Muscle of leg (tissue), 16 donors: ENCODE measurements at places on chromosomes 2 and 18. TPM values are rescaled to one million over a fixed set of nuclear protein-coding genes. Genes with fewer than 3 reads are reported as not detected.

GRCh38 chr2:202660796-202661195 lies 26.0 kb downstream of the FAM117B start:
- no peak overlapping the region for H3K4me3 ChIP-seq
- no peaks in the 10 kb centered on the region for H3K36me3 ChIP-seq
- no peak overlapping the region for H3K27ac ChIP-seq

DNA sequence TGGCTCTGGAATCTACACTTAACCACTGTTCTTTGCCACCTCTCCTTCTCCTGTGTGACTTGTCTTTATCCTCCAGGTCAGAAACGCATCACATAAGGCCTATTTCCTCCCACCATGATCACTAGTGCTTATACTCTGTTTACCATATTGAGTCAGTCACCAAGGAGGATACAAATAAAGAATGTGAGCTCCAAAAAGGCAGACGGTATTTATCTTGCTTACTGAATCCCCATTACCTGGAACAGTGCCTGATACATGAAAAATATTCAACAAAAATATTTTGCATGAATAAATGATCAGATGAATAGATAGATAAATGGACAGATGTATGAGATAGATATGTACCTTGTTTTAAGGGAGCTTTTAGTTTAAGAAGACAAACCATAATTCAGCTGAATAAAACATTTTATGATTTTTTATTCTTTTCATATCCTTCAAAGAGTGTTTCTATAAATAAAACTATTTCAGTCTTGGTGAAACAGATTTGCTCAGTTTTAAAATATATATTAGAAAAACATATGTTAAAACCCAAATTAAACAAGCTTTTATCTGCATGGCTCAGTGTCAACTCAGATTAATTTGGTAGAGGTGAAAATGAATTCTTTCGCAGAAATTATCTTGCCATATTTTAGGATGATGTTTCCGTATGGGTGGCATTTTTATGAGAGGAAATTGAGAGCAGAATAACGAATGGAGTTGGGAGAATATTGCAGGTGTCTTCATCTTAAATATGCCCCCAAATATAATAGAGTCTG lies 799.9 kb downstream of the DCC start:
- H3K36me3 ChIP-seq: no peaks in the 10 kb centered on the region
- no peaks in the 10 kb centered on the region for H3K27me3 ChIP-seq
- no peaks in the 10 kb centered on the region for H3K4me1 ChIP-seq
- no peak for DNase-seq
- H3K27ac ChIP-seq: no peak overlapping the region

GRCh38 chr2:160249876-160250275 lies 49.8 kb upstream of the ITGB6 start:
- peak; percentile 85 for DNase-seq
- peaks cover 17% of the 10 kb centered on the region for H3K4me1 ChIP-seq
- H3K27me3 ChIP-seq: no peaks in the 10 kb centered on the region
- H3K36me3 ChIP-seq: no peaks in the 10 kb centered on the region
- no peak overlapping the region for H3K27ac ChIP-seq

MRO gene
- 0.22 TPM for total RNA-seq

DNA sequence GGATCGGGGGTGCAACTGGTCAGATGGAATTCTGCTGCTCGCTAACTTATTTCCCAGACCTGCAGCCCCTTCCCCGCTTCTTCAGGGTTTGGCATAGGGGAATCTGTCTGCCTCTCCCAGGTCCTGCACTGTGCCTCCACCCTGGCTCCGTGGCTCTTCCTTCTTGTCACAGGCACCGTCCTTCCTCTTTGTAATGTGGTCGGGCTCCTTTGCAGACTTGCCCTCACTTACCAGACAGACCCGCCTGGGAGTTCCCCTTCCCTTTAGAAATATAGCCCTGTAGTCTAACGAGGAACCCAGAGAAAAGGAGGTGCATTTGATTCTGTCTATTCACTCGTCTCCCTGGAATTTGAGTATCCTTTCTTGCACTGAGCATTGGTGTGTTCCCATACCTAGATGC lies 63.9 kb upstream of the PAX8 start:
- peak; percentile 23 for DNase-seq
- no peak overlapping the region for H3K4me3 ChIP-seq
- H3K4me1 ChIP-seq: no peaks in the 10 kb centered on the region
- H3K27ac ChIP-seq: no peak overlapping the region
- H3K36me3 ChIP-seq: no peaks in the 10 kb centered on the region

DNA sequence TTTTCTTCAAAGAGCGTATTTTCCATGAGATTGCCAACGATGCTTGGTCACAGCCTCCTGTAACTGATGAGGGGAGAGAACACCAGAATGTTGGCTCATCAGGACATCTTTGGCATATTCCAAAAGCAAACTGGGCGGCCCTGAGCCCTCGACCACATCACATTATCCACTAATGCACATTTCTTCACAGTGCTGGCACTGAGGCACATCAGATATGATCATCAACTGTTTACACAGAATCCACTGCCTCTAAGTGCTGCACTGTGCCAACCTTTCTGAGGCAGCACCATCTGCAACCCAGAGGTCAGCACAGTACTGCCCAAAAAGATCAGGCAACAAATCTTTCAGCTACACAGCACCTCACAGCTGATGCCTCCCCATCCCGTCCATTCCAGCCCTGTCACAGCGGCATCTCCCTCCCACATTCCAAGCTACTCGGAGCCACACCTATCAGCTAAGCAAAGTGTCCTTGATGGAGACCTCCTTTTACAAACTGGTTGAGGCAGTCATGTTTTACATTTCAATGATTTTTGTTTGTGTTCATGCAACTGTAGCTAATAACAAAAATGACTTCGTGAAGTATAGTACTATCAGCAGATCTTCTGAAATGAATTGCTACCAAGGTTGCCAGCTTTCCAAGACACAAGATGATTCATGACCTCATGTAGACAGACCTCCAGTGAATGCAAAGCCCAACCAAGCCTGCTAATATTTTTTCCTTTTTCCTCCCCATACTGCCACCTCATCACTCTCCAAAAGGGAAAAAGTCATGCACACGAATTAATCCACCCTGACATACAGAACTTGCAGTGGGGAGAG lies 32.3 kb downstream of the MYO5B start:
- H3K4me1 ChIP-seq: no peaks in the 10 kb centered on the region
- no peak overlapping the region for H3K27ac ChIP-seq
- peaks cover 8% of the 10 kb centered on the region for H3K27me3 ChIP-seq
- no peak for DNase-seq

WDFY1 gene
- 39.5 TPM for total RNA-seq

GRCh38 chr2:236603361-236604015 lies 33.9 kb downstream of the ACKR3 start:
- H3K36me3 ChIP-seq: no peaks in the 10 kb centered on the region
- H3K27me3 ChIP-seq: peaks cover 18% of the 10 kb centered on the region
- no peak for DNase-seq
- no peak overlapping the region for H3K27ac ChIP-seq
- H3K4me3 ChIP-seq: no peak overlapping the region
- peaks cover 4% of the 10 kb centered on the region for H3K4me1 ChIP-seq

GRCh38 chr2:151067658-151068369 lies 193.8 kb downstream of the RBM43 start:
- no peaks in the 10 kb centered on the region for H3K4me1 ChIP-seq
- no peak overlapping the region for H3K4me3 ChIP-seq
- no peaks in the 10 kb centered on the region for H3K27me3 ChIP-seq
- no peaks in the 10 kb centered on the region for H3K36me3 ChIP-seq
- DNase-seq: no peak

GRCh38 chr2:217753460-217754200 lies 249.2 kb downstream of the TNS1 start:
- no peaks in the 10 kb centered on the region for H3K36me3 ChIP-seq
- peak; percentile 73 for DNase-seq
- peaks cover 48% of the 10 kb centered on the region for H3K4me1 ChIP-seq
- H3K27ac ChIP-seq: peak overlapping the region; percentile 59
- no peaks in the 10 kb centered on the region for H3K27me3 ChIP-seq

GRCh38 chr18:10442551-10442971 lies 11.9 kb upstream of the APCDD1 start:
- H3K4me3 ChIP-seq: no peak overlapping the region
- DNase-seq: no peak
- H3K27ac ChIP-seq: no peak overlapping the region
- H3K4me1 ChIP-seq: no peaks in the 10 kb centered on the region
- no peaks in the 10 kb centered on the region for H3K36me3 ChIP-seq

DNA sequence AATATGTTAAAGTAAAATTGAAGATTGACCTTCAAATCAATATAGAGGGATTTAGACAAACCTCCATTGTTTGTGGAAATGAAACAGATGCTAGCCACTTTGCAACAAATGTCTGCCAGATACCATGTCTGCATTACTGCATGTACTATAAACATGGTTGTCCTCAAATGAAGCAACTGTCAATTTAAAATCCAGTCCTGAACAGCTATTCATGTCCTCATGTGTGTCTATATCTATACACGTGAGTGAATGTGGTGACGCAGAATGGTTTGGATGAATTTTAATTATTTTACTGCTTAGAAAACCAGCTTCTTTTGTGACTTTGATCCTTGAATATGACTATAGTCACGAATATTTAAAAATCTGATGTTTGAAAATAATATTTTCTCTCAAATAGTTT lies 71.5 kb downstream of the NYAP2 start:
- no peaks in the 10 kb centered on the region for H3K36me3 ChIP-seq
- no peak overlapping the region for H3K4me3 ChIP-seq
- H3K27me3 ChIP-seq: no peaks in the 10 kb centered on the region

CFC1 gene
- total RNA-seq: not detected

SNED1 gene
- total RNA-seq: 2.8 TPM

DNA sequence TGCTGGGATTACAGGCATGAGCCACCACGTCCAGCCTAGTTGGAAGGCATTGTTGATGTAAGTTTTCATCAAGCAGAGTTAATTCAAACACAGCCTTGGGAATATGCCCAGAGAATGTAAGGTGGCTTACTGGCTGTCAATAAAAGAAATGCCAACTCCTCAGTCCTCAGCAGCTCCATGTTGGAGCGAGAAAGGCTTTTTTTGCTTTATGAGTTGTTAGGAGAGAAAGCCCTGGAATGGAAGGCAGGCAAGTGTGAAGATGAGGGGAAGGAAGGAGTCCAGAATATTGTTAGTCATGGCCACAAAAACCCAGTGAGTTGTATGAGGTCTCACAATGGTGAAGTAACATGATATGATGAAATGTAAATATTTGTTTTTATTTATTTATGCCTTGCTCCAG lies 57.1 kb downstream of the MAP4K4 start:
- H3K4me1 ChIP-seq: peaks cover 28% of the 10 kb centered on the region
- no peak overlapping the region for H3K4me3 ChIP-seq
- H3K36me3 ChIP-seq: no peaks in the 10 kb centered on the region
- no peak overlapping the region for H3K27ac ChIP-seq
- H3K27me3 ChIP-seq: no peaks in the 10 kb centered on the region
- no peak for DNase-seq

- H3K27ac ChIP-seq: no peak overlapping the region
- no peaks in the 10 kb centered on the region for H3K36me3 ChIP-seq
- H3K4me1 ChIP-seq: no peaks in the 10 kb centered on the region
- no peaks in the 10 kb centered on the region for H3K27me3 ChIP-seq
Measured at GRCh38 chr18:28823506-28824182, 646.7 kb upstream of the CDH2 start.

DNA sequence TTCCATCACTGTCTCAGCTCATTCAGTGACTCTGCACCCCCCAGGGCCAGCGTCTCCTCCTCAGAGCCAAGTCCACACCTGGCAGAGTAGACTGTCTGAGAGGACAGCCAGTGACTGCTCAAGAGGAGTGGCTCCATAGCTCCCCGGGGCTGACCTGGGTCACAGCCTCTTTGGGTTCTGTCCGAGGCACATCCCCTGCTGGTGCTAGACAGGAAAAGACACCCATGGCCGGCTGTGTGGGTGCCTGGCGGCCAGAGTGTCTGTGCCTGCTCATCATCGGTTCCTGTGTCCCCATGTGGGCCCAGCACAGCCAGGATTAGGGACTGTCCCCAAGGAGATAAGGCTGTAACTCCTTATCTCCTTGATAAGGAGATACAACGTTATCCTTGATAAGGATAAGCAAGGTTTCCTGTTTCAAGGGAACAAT lies 3.5 kb upstream of the CROCC2 start:
- peaks cover 24% of the 10 kb centered on the region for H3K4me1 ChIP-seq
- DNase-seq: no peak
- peaks cover 21% of the 10 kb centered on the region for H3K27me3 ChIP-seq
- no peaks in the 10 kb centered on the region for H3K36me3 ChIP-seq
- H3K27ac ChIP-seq: no peak overlapping the region
- H3K4me3 ChIP-seq: no peak overlapping the region

DNA sequence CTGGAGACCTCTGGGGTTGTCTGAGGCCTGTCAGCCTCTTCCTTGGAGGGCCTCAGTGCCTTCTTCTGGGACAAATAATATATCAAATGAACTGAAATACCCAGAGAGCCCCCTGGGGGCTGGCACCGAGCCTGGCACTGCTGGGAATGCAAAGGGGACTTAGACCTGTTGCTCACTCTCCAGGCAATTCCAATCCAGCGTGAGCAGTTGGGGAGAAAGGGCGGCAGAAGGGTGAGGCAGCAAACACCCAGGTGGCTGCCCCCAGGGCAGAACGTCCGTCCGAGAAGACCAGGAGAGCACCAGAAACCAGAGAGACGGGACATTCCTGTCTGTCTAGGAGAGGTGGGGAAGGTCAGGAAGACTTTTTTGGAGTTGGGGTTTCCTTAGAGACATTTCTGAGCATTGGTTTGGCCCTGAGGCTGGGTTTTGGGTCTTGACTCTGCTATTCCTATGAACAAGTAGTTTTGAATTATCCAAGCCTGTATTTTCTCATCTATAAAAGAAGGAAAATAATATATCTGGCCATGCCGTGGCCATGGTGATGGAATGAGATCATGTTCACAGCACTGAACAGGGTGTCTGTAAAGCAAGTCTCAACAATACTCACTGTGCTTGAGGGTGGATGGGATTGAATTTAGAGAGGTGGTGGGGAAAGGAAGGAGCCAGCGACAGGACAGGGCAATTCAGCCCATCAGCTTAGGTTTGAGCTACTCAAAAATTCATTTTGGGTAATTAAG lies 44.3 kb upstream of the ZBTB7C start:
- H3K4me3 ChIP-seq: no peak overlapping the region
- peak overlapping the region; percentile 13 for H3K27ac ChIP-seq
- peak; percentile 74 for DNase-seq
- peaks cover 16% of the 10 kb centered on the region for H3K4me1 ChIP-seq
- no peaks in the 10 kb centered on the region for H3K36me3 ChIP-seq

ZNF396 gene
- total RNA-seq: 1.3 TPM

DYSF gene
- total RNA-seq: 51.6 TPM

GRCh38 chr2:230412371-230412711 lies 3.7 kb upstream of the SP100 start:
- no peaks in the 10 kb centered on the region for H3K27me3 ChIP-seq
- H3K27ac ChIP-seq: peak overlapping the region; percentile 93
- H3K4me3 ChIP-seq: peak overlapping the region; percentile 78
- H3K36me3 ChIP-seq: no peaks in the 10 kb centered on the region
- no peak for DNase-seq
